Osteoblast (primary cell): ENCODE measurements at places on chromosomes 6 and 20. TPM values are rescaled to one million over a fixed set of nuclear protein-coding genes. Genes with fewer than 3 reads are reported as not detected.

DNA sequence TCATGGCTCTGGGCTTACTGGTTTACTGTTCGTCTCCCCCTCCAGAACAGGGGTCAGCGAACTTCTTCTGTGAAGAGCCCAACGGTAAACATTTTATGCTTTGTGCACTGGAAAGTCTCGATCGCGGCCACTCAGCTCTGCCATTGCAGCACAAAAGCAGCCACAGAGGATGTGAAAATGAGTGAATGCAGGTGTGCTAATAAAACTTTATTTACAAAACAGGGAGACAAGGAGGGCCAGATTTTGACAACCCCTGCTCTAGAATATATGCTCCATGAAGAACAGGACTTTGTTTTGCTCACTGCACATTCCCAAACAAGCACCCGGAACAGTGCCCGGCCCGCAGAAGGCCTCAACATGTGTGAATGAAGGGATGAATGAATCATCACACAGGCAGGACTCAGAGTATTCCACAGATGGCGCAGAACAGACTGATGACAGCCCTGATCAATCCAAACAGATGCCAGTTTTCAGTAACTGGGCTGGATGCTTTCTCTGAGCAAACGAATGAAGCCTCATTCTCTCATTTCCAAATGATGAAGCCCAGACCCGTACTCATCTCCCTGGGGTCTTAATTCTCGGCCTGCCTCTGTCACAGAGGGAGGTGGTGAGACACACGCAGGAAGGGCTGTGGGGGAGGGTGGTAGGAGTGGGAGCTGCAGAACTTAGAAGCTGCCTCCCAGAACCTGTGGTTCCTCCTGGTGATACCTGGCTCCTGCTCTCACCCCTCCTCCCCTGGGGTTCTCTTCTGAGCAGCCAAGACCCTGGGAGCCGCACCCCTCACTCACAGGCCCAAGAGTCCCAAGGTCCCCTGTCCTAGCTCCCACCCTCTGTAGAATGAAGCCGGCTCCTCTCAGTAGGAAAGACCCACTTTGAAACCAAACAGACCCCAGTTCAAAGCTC is 196.4 kb downstream of the PREX1 start:
- no peak overlapping the region for H3K27ac ChIP-seq
- no peaks in the 10 kb centered on the region for H3K36me3 ChIP-seq
- no peaks in the 10 kb centered on the region for H3K27me3 ChIP-seq
- no peaks in the 10 kb centered on the region for H3K4me1 ChIP-seq
- peak; percentile 97 for DNase-seq
- no peak overlapping the region for H3K4me3 ChIP-seq

GRCh38 chr6:139545206-139546105 is 171.0 kb upstream of the CITED2 start:
- peak overlapping the region; percentile 10 for H3K27ac ChIP-seq
- H3K4me1 ChIP-seq: peaks cover 42% of the 10 kb centered on the region
- DNase-seq: no peak
- no peaks in the 10 kb centered on the region for H3K27me3 ChIP-seq
- no peaks in the 10 kb centered on the region for H3K36me3 ChIP-seq

- H3K27me3 ChIP-seq: no peaks in the 10 kb centered on the region
- no peak for DNase-seq
- H3K27ac ChIP-seq: no peak overlapping the region
- no peak overlapping the region for H3K4me3 ChIP-seq
Observed at GRCh38 chr6:30735668-30736314, 6.7 kb downstream of the FLOT1 start.

- H3K27ac ChIP-seq: no peak overlapping the region
- no peaks in the 10 kb centered on the region for H3K36me3 ChIP-seq
- H3K4me1 ChIP-seq: peaks cover 13% of the 10 kb centered on the region
- H3K27me3 ChIP-seq: no peaks in the 10 kb centered on the region
Observed at GRCh38 chr20:11192106-11192505, 518.3 kb upstream of the JAG1 start.

RIN2 gene
- total RNA-seq: 55.7 and 63.6 TPM in 2 replicates

GRCh38 chr6:106870824-106871717 is 103.5 kb downstream of the CD24 start:
- H3K4me1 ChIP-seq: peaks cover 17% of the 10 kb centered on the region
- H3K27ac ChIP-seq: no peak overlapping the region
- DNase-seq: peak; percentile 75
- no peak overlapping the region for H3K4me3 ChIP-seq
- no peaks in the 10 kb centered on the region for H3K36me3 ChIP-seq
- no peaks in the 10 kb centered on the region for H3K27me3 ChIP-seq

DNA sequence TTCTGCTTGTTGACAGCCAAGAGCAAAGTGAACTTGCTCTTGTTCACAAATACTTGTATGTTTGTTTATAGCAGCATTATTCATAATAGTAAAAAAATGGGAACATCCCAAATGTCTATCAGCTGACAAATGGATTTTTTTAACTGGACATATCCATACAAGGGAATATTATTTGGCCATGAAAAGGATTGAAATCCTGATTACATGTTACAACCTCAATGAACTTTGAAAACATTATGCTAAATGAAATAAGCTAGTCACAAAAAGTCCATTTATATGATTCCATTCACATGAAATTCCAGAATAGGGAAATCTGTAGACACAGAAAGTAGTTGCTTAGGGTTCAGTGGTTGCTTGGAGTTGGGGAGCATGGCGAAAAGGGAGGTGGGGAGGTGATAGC is 28.4 kb upstream of the BAG2 start:
- peaks cover 34% of the 10 kb centered on the region for H3K36me3 ChIP-seq
- no peak overlapping the region for H3K4me3 ChIP-seq
- no peak overlapping the region for H3K27ac ChIP-seq

DNA sequence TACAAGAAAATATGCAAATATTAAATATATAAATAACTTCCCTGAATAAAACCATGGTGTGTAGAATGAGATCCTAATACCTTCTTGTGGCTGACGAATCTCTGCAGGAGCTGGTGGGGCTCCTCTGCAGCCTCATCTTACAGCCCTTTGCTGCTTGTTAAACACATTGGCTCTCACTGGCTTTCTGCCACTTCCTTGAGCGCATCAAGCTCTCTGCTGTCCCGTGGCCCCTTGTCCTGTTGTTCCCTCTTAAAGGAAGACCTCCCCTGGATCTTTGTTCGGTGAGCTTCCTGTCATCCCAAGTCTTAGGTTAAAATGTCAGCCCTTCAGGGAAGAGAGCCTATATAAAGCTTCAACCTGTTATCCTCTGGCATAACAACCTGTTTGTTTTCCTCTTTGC is 519.6 kb downstream of the DOK5 start:
- H3K4me3 ChIP-seq: no peak overlapping the region
- DNase-seq: no peak
- H3K4me1 ChIP-seq: no peaks in the 10 kb centered on the region
- H3K27me3 ChIP-seq: no peaks in the 10 kb centered on the region
